ENCODE measurements at places on chromosomes 4 and X.
A peak's percentile ranks its signal among the peaks of the same experiment; 100 is the strongest.

GRCh38 chr4:76301775-76302162 lies 4.8 kb upstream of the STBD1 start:
- DNase-seq, result no peak

DNA sequence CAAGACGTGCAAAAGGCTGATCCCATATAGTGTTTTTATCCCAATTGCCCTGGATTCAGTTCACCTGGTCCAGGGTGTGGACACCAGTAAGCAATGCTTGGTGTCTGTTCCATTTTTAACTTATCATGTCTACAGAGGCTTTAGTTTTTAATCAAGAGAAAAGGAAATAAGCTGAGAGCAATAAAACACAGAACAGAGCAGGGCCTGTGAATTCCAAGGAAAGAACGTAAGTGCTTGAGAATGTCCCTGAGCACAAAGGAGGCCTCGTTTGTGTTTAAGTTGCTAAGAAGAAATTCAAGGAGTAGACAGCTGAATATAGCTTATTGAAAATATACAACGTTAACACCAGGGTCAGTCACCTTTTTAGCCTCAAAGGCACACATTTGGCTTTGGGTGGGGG lies 191.3 kb downstream of the GPC3 start:
- no peak for DNase-seq

DNA sequence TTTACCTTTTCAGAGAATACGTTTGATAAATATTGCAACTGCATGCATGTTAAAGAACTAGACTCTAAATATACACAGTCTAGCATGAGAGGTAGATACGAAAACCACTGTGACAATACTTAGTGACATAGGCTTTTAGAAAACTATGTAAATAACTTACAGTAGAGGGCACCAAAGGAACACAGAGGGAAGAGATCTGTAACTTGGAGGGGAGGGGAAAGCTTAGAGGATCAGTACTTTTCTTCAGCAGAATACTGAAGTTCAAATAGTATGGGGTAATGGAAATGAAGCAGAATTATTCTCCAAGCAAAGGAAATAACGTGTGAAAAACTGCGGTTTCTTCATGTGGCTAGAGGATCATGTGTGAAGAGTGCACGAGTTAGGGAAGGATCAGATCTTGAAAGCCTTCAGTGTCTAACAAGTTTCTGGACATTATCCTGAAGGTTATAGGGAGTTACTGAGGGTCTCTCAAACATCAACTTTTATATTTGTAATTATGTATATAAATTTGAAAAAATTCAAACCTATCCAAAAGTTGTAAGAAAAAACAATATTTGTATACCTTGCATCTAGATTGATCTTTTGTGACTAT lies 264.3 kb downstream of the NPFFR2 start:
- peak; percentile 44 for DNase-seq

DNA sequence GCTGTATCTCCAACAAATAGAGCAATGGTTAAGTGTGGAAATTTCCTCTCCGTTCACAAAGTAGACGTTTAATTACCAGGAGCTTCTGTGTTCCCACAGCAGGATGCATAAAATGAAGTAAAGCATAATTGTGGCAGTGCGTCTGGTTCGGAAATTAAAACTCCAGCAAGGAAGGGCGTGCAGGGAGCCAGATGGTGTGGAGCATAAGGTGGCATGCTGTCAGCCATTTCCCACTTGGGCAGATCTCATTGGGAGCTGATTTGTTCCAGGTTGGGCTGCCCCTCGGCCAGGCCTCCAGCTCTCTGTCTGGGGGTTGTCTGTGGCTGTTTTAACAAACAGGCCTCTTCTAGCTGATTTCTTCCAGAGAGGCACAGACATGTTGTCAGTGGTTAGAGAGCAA lies 182.1 kb upstream of the CLNK start:
- DNase-seq, result no peak

DNA sequence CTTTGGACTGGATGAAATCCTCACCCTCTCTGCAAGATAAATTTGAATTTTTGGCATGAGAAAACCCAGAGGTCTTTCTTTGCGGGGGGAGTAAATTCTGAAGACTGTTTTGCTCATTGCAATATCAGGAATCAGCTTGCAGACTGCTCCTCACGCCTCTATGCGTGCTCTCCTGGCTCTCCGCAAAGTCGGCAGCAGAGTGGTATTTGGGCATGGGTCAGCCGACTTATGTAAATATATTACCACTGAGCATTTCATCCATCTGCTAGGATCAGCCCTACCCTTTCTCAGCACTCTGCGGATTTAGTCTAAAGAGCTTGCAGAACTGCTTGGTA lies 288.0 kb downstream of the ASMT start:
- no peak for DNase-seq

DNA sequence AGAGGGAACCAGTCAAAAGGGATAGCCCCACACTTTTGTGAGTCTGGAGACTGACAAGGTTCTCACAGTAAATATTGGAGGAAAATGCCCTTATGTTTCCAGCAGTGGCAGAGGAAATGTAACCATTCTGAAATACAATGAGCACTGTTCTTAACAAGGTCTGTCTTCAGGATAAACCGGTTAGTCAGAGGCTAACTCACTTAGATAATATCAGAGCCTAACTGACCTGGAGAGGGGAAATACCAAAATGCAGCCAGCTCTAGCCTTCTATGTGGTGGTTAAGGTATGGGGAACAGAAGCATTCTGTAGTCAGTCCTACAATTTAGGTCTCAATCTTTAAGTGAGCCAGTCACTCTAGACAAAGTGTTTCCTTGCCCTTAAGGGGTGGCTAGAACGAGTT lies 70.8 kb downstream of the TBCK start:
- no peak for DNase-seq

DNA sequence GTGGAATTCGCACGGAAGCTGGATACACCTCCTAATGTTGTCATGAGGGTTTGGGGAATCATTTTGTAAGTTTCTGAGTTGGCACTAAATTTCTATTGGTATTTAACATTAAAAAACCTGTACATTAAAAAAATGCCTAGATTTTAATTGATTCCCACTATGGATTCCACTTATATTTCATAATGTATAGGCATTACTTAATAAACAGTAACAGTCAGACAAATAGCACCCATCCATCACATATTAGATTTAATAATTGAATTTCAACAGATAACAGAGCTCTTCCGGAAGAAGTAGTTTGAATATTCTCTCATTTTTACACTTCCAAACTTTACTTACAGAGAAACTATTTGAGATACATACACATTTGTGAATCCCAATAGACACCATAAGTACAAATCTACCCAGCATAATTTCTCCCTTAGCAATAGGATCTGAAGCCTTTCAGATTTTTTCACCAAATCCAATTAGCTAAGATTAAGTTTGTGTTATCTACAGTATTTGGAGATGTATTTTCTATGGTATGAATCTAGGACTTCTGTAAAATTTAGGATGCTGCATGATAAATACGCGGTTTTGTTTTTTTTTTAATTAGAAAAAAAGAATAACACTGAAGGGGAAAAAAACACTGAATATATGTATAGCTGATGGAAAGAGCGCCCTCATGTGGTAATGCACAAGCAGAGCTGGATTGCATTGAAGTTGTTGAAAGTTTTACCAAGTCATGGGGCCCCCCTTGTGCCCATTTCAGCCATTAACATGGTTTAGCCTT lies 12.2 kb upstream of the ODAM start:
- peak; percentile 15 for DNase-seq

- DNase-seq, result no peak
Observed at GRCh38 chr4:75831856-75832405, 70.3 kb downstream of the PPEF2 start.

DNA sequence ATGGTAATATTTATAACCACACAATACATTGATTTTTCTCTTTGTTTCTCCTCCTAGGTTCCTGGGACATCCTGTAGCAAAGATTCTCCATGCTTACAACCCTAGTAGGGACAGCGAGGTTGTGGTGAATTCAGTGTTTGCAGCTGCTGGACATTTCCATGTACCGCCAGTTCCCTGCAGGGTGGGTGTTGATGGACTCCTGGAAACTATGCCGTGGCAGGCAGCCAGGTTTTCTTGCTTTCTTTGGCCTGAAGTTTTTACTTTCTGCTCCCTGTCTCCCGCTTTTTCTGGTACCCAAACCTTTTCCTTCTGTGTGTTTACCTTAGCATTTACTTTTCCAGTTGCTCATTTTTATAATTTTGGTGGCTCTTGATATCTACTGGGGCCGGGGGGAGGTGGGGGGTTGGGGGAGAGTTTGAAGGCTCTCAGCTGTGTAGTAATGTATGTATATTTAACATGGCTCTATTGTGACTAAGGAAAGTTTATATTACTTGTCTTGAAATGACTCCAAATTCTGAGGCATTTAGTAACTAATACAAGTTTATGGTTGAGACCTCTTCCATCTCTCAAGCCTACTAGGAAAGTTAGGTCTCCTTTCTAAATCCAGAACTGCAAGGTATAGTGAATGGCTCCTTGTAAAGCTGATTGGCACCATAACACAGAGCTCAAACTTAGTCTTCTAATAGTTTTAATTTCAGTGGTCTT lies 89.7 kb downstream of the TMEM131L start:
- peak; percentile 47 for DNase-seq

DNA sequence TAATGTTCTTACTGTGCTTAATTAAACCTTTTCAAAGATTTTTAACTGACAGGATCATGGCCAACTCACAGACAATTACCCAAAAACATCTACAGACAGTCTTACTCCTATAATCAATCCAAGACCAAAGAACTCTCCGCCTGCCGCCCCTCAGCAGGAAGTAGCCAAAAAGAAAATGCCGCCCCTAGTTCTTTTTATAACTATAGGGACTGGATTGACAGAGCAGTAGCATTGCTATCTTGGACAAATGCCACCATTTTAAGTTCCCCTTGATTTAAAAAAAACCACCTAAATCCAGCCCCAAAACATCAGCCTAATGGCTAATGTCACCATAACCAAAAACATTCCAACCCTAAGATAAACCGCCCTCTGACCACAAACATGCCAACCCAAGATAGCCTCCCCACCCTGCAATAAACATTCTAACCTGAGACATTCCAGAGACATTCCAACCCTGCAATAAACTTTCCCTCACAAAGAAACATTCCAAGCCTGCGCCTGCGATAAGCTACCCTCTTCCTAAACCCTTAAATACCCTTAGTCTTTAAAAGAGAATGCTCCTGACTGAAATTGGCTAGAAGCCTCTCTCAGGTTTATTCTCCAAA lies 77.0 kb downstream of the COQ2 start:
- DNase-seq, result peak; percentile 94

- DNase-seq, result no peak
Observed at GRCh38 chrX:11628399-11628798, 37.3 kb downstream of the ARHGAP6 start.

DNA sequence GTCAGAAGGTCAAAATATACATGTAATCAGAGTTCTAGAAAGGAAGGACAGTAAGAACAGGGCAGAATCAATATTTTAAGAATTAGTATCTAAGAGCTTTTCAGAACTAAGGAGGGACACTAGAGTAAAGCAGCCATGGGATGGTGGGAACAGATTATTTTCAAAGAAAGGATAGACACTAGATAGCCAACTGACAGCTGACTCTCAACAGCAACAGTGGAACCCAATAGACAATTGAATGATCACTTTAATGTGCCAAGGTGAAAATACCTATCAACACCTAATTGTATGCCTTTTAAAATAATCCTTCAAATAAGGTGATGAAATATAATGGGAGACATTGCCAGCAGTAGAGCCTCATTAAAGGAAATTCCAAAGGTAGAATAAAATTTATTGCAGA lies 26.5 kb upstream of the CCDC160 start:
- DNase-seq, result no peak

DNA sequence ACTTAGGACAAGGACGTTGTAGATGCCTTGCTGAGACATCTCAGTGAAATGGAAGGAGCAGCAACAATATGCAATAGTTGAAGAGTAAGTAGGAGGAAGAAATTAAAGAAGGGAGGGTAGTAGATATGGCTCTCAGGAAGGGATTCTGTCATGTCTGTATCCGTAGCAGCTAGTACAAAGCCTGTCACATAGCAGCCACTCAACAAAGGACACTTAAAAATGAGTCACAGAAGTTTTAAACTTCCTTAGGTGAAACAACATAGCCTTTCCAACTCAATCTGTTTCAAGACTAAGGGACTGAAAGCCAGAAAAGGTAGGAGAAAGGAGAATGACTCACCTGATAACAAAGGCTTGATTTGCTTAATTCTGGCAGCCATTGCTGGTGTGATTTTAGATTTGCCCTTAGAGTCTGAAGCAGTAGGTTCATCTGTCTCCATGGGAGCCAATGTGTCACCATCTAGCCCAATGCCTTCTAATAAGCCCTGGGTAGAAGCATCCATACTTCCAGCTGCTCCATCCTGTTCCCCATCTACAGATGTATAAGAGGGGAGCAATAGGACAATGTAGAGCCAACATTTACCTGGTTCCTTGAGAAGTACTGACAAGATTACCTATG lies 86.6 kb downstream of the HUWE1 start:
- DNase-seq, result peak; percentile 12

DNA sequence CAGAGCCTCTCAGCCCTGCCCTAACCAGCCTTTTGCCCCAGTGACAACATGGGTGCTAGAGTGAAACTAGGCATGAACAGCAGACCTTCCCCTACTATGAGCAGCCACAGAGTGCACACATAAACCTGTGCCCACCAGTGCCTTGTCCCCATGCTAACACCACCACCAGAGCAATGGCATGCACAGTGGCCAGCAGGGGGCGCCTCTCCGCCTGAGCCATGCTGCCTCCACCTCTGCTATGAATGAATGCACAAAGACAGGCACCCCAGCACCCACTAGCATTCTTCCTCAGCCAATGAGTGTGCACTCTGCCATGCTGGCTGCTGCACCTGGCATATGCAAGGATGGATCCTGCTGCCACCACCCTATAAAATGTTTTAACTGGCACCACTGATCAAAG lies 286.9 kb upstream of the FGF16 start:
- DNase-seq, result no peak

DNA sequence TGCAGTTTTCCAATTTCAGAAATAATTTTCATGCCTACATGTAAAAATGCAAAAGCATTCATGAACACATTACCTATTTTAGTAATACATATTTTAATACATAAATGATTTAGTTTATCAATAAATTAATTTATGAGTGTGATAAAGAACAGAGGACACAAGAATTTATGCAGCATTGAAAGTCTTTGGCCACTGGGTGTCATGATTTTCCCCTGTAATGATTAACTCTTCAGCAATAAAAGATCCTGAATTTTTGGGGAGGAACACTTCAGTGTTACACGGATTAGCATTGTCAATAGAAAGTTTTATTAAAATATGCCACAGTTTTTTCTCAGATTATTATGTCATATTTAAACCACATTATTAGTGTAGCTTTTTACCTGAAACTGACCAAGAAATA lies 8.6 kb upstream of the VCX2 start:
- no peak for DNase-seq

GRCh38 chrX:53571494-53571893 lies 115.0 kb downstream of the HUWE1 start:
- DNase-seq, result no peak

GRCh38 chr4:58809948-58810347 lies 1699.8 kb upstream of the IGFBP7 start:
- no peak for DNase-seq

GRCh38 chrX:135006187-135006586 lies 15.4 kb downstream of the SMIM10 start:
- no peak for DNase-seq

DNA sequence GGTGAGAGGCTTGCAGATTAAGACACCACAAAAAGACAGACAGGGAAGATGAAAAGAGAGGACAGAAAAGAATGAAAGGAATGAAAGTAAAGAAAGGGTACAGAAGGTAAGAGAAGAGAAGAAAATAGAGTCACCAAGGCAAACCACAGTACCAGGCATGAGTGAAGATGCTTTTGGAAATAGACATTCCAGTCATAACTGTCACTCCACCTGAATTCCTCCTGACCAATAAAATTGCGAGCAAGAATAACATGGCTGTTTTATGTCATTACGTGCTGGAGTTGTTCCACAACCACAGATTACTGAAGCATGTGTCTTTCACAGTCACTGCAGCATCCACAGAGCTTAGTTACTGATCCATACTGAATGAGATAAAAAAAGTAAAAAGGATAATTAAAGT lies 864.9 kb upstream of the SLIT2 start:
- peak; percentile 69 for DNase-seq
